ENCODE measurements at places on chromosomes 4 and X.

- DNase-seq: no peak
Observed at GRCh38 chr4:119209586-119209985, 2.9 kb upstream of the USP53 start.

- DNase-seq: no peak
Observed at GRCh38 chr4:92825256-92825655, 521.5 kb downstream of the GRID2 start.

- DNase-seq: no peak
Observed at GRCh38 chr4:87151730-87152129, 68.7 kb downstream of the KLHL8 start.

GRCh38 chr4:7103607-7104365, 35.9 kb upstream of the GRPEL1 start:
- peak; percentile 71 for DNase-seq

DNA sequence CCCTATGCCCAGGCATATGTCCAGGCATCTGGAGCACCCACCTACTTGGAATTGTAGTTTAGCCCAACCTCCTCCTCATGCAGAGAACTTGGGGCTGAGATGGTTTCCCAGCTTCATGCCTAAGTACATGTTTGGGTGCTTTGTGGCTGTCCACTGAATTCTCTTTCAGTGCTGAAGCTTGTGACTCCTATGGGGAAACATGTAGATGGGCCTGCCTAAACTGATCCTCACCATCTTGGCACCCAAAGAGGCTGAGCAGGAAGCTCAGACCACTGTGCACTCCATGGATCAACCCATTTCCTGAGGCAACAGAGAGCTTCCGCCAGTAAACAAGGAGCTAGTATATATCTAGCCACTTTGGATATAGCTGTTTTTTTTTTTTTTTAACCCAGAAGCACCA, 2733.7 kb downstream of the PCDH7 start:
- DNase-seq: no peak

GRCh38 chr4:109046471-109047201, 255.8 kb downstream of the COL25A1 start:
- no peak for DNase-seq

DNA sequence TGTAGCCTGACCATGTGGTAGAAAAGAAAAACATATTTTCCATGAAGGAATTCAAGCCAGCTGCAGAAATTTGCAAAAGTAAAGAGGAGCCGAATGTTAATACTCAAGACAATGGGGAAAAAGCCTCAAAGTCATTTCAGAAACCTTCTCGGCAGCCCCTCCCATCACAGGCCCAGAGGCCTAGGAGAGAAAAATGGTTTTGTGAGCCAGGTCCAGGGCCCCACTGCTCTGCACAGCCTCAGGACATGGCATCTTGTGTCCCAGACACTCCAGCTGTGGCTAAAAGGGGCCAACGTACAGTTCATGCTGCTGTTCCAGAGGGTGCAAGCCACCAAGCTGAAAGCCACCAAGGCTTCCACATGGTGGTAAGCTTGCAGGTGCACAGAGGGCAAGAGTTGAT, 50.9 kb upstream of the BBS12 start:
- DNase-seq: no peak

DNA sequence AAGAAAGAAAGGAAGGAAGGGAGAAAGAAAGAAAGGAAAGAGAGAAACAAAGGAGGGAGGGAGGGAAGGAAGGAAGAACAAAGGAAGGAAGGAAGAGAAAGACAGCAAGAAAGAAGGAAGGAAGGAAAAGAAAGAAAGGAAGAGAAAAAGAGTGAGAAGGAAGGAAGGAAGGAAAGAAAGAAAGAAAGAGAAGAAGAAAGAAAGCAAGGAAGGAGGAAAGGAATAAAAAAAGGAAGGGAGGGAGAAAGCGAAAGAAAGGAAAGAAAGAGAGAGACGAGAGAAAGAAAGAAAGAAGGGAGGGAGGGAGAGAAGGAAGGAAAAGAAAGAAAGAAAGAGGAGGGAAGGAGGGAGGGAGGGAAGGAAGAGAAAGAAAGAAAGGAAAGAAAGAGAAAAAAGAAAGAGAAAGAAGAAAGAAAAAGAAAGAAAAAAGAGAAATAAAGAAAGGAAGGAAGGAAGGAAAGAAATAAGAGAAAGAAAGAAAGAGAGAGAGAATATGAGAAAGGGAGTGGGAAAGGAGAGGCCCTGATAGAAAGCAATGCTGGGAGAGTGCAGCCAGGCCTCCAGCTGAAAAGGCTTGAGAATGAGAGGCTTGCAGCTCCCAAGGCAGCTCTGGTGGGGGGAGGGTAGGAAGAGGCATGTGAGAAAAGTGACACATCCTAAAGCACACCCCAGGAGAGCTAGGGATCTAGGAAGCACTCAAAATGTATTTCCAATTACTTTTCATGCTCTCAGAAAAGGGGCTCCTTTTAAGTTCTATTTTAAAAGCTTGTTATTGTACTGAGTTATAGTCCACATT, 134.0 kb upstream of the ZIC3 start:
- no peak for DNase-seq

- DNase-seq: no peak
Observed at GRCh38 chrX:126509923-126510322, 42.7 kb downstream of the DCAF12L1 start.

DNA sequence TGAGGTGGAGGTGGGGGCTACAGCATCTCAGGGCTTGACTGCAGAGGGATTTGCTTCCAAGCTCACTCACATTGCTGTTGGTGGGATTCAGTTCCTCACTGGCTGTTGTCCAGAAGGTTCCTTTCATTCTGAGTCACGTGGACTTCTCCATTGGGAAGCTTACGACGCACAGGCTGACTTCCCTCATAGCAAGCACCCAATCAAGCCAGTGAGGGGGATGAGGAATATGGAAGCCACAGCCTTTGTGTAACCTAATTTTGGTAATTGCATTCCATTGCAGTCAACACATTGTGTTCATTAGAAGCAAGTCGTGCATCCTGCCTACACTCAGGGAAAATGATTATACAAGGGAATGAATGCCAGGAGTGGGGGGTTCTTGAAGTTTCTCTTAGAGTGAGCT, 32.7 kb upstream of the MXRA5 start:
- DNase-seq: no peak

GRCh38 chrX:68908071-68908470, 79.2 kb downstream of the EFNB1 start:
- no peak for DNase-seq

DNA sequence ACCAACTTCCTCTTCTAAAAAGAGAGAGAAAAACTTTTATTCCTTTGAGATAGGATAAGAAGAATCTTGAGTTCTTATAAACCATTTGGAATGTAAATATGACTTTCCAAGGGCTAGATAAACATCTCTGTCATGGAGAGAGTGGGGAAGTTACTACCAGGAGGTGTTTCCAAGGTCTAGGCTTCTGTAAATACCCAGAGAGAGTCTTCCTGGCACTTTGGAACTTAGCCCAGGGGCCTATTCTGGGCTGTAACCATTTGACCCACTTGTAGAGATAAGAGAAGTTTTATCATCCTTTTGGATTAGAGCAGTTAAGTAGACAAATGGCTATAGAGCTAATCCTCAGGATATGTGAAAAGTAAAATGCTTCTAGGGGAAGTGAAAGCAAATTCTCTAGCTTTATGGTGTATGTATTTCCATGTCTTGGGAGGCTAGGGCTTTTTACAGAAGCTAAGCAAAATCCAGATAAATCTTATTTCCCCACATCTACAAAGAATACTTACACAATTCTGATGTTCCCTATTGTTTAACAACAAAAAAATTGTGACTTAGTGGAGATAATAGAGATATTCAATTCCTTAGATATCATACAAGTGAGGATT, 51.1 kb downstream of the MCUB start:
- DNase-seq: no peak

DNA sequence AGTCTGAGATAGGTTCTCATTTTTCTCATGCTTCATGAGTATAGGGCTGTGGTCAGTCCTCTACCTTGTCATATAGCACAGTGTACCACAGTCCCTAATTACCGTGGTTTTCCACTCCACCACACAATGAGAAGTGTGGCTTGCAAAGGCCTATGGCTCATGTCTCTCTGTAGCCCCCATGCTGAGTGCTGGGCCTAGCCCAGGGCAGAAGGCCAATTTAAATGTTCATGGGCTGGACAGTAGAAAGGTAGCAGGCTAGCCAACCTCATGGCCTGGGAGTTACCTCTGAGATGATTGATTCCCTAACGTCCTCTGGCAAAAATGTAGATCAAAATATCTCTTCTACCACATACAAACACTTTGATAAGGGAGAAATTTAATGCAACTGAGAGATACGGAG, 222.5 kb downstream of the AFF2 start:
- DNase-seq: no peak

- DNase-seq: peak; percentile 41
Observed at GRCh38 chr4:73068491-73069337, 802 bp downstream of the COX18 start.

DNA sequence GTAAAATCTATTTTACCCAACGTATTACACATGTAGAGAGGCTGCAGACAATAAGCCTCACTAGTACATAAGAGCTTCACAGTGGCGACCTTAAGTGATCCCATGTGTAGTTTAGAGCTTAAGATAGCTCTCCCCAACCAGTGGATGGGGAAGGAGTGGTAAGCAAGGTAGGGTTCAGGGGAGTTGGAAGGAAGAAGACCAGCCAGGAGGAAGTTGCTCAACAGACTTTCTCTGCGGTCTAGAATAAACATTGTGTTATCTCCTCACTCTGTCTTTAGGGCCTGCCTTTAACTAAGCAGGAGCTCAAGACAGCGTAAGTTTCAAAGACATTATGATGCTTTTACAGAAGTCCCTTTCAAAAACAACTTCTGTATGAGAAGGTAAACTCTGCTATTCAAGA, 16.8 kb downstream of the MEPE start:
- DNase-seq: no peak

GRCh38 chr4:37765741-37766140, 60.7 kb upstream of the PGM2 start:
- no peak for DNase-seq

DNA sequence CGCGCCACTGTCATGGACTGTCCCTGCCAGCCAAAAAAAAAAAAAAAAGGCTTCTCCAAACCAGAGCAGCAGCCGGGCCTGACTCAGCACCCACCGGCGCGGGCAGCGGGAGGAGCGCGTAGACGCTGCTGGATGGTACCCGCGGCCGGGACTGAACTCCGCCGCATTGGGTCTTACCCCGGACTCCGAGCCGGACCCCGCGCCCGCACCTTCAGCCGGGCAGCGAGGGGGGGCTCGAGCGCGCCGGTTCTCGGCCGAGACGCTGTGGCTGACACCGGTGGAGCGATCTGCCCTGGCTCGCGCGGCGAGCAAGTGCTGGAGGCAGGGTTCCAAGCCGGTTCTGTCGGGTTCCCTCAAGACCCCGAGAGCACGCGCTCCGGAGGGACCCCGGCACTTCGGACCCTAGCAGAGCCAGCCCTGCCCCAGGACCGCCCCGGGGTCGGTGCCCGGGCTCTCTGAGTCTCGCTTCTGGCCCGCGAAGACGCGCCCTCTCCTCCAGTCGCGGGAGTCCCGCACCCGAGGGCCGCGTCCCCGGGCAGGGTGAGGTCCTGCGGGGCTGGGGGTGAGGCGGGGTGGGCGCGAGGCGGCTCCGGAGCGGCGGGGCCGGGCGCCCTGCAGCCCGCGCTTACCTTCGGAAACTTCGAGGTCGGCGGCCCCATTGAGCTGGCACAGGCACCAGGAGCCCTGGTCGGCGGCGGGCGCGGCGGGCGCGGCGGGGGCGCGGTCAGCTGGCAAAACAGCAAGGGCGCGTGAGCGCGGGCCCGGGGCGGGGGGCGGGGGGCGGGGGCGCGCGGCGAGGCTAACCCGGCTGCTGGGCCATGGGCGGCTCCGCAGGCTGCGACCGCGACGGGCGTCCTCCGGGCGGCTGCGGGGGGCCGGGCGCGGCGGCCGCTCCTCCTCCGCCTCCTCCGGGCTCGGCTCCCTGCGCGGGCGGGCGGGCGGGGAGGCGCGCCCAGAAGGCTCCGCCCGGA, 11.8 kb upstream of the MAN2B2 start:
- DNase-seq: no peak

- DNase-seq: no peak
Observed at GRCh38 chr4:158071931-158072330, 100.9 kb downstream of the GASK1B start.

DNA sequence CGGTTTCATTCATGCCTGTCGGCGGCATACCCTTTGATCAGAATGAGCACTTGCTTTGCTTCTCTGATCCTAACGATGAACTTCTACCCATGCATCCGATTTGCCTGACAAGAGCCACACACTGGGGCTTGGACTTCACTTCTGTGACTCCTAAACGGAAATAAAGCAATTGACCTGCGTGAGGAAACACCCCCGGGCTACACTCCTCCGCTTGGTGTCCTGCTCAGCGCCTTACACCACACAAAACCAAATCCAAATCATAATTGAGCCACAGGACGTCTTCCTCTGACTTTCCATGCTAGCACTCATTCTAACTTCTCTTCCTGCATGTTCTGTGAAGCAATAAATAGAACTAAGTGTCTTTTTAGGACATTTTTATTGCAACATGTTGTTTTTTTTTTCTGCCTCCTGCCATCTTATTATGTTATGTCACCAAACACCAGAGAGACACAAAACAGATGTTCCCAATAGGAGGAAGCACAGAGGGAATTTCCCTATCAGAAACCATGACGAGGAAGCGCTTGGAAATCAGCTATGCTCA, 110.8 kb upstream of the FAM9B start:
- DNase-seq: no peak

DNA sequence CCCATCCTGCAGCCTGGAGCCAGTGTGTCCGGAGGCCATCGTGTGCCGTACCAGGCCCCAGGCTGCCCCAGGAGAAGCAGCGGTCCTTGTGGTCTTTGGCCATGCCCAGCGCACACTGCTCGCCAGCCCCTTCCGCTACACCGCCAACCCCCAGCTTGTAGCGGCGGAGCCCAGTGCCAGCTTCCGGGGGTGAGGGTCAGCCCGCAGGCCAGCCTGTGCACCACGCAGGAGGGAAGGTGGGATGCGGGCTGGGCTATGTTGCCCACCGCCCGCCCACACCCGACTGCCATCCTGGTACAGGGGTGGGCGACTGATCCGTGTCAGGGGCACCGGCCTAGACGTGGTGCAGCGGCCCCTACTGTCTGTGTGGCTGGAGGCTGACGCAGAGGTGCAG, 7.6 kb upstream of the SRPK3 start:
- no peak for DNase-seq

DNA sequence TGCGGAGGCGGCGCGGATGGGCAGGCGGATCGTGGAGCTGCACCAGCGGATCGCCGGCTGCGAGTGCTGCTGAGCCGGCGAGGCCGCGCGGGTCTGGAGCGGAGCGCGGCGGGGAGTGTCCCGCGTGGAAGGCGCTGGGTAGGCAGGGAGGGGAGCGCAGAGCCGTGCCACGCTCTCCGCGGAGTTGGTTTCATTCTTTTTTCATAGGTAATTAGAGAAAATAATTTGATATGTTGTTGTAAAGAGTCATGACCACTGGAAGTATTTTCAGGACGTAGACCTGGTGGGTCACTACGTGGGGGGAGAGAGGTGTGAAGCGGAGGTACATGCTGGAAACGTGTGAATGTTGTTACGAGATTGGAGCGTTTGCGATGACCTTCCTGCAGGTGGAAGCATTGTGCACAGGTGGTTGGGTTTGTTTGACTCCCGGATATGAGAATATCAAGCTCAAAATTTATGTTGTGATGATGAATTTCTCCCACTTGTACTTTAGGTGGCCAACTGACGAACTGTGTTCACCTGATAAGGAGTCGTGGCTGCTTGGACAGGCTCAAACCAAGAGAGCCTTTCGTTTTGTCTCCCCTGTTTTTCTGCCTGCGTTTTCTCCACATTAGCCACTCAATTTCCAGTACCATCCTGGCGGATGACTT, 19.1 kb upstream of the S100P start:
- no peak for DNase-seq

Data from hypothalamus (tissue), 51 donors.